Mesothelial cell of epicardium (in vitro differentiated cells): ENCODE measurements at places on chromosomes 1 and 21. TPM values are rescaled to one million over a fixed set of nuclear protein-coding genes. Genes with fewer than 3 reads are reported as not detected.

- peak overlapping the region; percentile 75 for H3K27ac ChIP-seq
- no peak overlapping the region for H3K4me3 ChIP-seq
- no peaks in the 10 kb centered on the region for H3K27me3 ChIP-seq
- no peak for DNase-seq
- H3K36me3 ChIP-seq = peaks cover 6% of the 10 kb centered on the region
- peaks cover 58% of the 10 kb centered on the region for H3K4me1 ChIP-seq
Observed at GRCh38 chr21:15775291-15775690, 45.5 kb downstream of the USP25 start.

GRCh38 chr1:228898582-228898992, 163.3 kb downstream of the RHOU start:
- no peaks in the 10 kb centered on the region for H3K27me3 ChIP-seq
- peak overlapping the region; percentile 94 for H3K27ac ChIP-seq
- no peak overlapping the region for H3K4me3 ChIP-seq
- H3K4me1 ChIP-seq = peaks cover 56% of the 10 kb centered on the region
- H3K36me3 ChIP-seq = peaks cover 1% of the 10 kb centered on the region

DNA sequence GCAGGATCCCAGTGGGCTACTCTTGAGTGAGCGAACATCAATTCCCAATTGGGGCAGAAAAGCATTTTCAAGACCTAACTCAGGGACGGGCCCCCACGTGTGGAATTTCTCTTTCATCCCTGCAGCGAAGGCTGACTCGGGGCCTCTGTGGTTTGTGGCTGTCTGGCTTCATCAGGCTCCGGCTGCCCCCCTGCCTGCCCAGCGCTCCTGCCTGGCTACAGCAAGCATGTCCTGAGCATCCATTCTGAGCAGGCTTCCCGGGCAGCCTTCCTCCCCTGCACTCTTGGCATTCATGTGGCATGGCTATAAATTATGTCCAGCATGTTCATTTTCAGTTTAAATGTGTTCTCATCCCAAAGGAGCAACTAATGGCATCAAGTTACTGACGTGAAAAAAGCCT, 588.1 kb downstream of the KIF26B start:
- no peaks in the 10 kb centered on the region for H3K27me3 ChIP-seq
- peaks cover 15% of the 10 kb centered on the region for H3K4me1 ChIP-seq
- peaks cover 15% of the 10 kb centered on the region for H3K36me3 ChIP-seq
- H3K27ac ChIP-seq = no peak overlapping the region
- no peak for DNase-seq
- no peak overlapping the region for H3K4me3 ChIP-seq

GRCh38 chr21:44723177-44724131, 12.1 kb upstream of the TSPEAR start:
- H3K4me3 ChIP-seq = peak overlapping the region; percentile 51
- DNase-seq = no peak
- H3K27ac ChIP-seq = peak overlapping the region; percentile 78
- H3K27me3 ChIP-seq = peaks cover 55% of the 10 kb centered on the region
- H3K4me1 ChIP-seq = peaks cover 14% of the 10 kb centered on the region

- H3K27ac ChIP-seq = no peak overlapping the region
- H3K36me3 ChIP-seq = no peaks in the 10 kb centered on the region
- H3K4me1 ChIP-seq = no peaks in the 10 kb centered on the region
- DNase-seq = no peak
Observed at GRCh38 chr1:204931313-204931712, 60.7 kb downstream of the NFASC start.

DNA sequence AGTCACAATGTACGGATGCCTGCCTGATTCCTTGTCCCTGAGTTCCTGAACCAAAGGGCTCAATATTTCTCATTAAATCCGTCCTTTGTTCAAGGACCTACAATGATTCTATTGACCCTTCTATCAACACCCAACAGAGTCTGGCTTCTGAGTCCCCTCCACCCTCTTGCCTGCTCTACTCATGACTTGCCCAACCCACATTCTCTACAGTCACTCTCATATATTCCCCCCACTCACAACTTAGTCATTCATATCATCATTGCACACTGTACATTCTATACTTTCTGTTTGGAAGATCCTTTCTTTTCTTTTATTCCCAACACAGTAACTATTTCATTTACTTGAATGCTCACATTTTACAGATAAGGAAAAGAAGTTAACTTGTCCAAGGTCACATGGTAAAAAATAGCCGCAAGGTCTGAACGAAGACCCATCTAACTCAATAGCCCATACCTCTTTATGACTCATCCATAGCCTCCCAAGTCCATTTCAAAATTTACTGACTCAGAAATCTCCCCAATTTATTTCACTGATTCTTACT, 3.6 kb downstream of the OTUD7B start:
- peaks cover 16% of the 10 kb centered on the region for H3K36me3 ChIP-seq
- peak overlapping the region; percentile 0 for H3K4me3 ChIP-seq
- DNase-seq = no peak
- peak overlapping the region; percentile 100 for H3K27ac ChIP-seq
- H3K27me3 ChIP-seq = no peaks in the 10 kb centered on the region
- peaks cover 68% of the 10 kb centered on the region for H3K4me1 ChIP-seq

GRCh38 chr1:167627615-167627864, 2.5 kb upstream of the RCSD1 start:
- H3K27ac ChIP-seq = no peak overlapping the region
- H3K4me3 ChIP-seq = no peak overlapping the region
- peaks cover 28% of the 10 kb centered on the region for H3K27me3 ChIP-seq
- peaks cover 26% of the 10 kb centered on the region for H3K4me1 ChIP-seq
- no peaks in the 10 kb centered on the region for H3K36me3 ChIP-seq

PCBP3 gene
- 5.0 to 5.4 TPM (median 5.1 TPM) in 3 replicates for total RNA-seq

OLIG2 gene
- 0.20 to 0.38 TPM (median 0.35 TPM) in 3 replicates for total RNA-seq

RUNX1 gene
- 38.3 to 41.2 TPM (median 38.5 TPM) in 3 replicates for total RNA-seq

ARTN gene
- total RNA-seq = 1.2 to 2.0 TPM (median 1.6 TPM) in 3 replicates
